A673 (cell line): ENCODE measurements at places on chromosomes 6 and 20. TPM values are rescaled to one million over a fixed set of nuclear protein-coding genes. Genes with fewer than 3 reads are reported as not detected.

The PRL gene
- 0.24 TPM in 1 of 2 replicates, not detected in the other for total RNA-seq

The ISM1 gene
- 0.11 TPM in 1 of 2 replicates, not detected in the other for total RNA-seq

The ZNF292 gene
- total RNA-seq, result 42.6 and 45.0 TPM in 2 replicates

The ADAM33 gene
- not detected in 2 replicates for total RNA-seq

The PI16 gene
- not detected in 2 replicates for total RNA-seq

The GPX5 gene
- not detected in 2 replicates for total RNA-seq

The PLA2G7 gene
- not detected in 2 replicates for total RNA-seq

The GGTLC1 gene
- total RNA-seq, result not detected in 2 replicates

The HLA-DQB1 gene
- total RNA-seq, result not detected in 2 replicates

The FAM209A gene
- 0.32 and 0.46 TPM in 2 replicates for total RNA-seq

The BRD2 gene
- 276 and 335 TPM in 2 replicates for total RNA-seq

The CST4 gene
- not detected in 2 replicates for total RNA-seq

The LY6G6D gene
- total RNA-seq, result not detected in 2 replicates

The STX16 gene
- 44.5 and 53.4 TPM in 2 replicates for total RNA-seq

GRCh38 chr20:1707588-1708449, 50.2 kb upstream of the SIRPG start:
- H3K27ac ChIP-seq, result no peak overlapping the region
- no peak overlapping the region for H3K4me3 ChIP-seq
- H3K36me3 ChIP-seq, result no peaks in the 10 kb centered on the region
- H3K4me1 ChIP-seq, result no peaks in the 10 kb centered on the region
- DNase-seq, result no peak
- peaks cover 49% of the 10 kb centered on the region for H3K27me3 ChIP-seq

DNA sequence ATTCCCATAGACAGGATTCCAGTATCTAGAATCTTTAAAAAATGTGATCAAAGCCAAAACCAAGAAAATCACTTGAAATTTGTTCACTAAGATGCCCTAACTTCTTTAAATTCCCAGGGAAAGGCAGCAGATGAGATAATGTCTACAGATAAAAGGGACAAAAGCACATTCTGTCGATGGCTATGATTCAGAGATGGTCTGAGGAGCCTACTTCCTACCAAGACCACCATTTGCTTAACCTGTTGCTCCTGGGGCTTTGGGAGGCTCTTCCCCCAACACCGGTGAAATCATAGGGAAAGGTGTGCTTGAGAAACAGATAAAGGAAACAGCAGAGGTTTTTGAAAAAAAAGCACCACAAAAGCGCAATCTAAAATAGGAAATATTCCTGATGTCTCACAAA, 118.3 kb upstream of the MAP7 start:
- no peak overlapping the region for H3K27ac ChIP-seq
- H3K4me1 ChIP-seq, result peaks cover 6% of the 10 kb centered on the region
- DNase-seq, result no peak
- H3K4me3 ChIP-seq, result no peak overlapping the region
- no peaks in the 10 kb centered on the region for H3K36me3 ChIP-seq

DNA sequence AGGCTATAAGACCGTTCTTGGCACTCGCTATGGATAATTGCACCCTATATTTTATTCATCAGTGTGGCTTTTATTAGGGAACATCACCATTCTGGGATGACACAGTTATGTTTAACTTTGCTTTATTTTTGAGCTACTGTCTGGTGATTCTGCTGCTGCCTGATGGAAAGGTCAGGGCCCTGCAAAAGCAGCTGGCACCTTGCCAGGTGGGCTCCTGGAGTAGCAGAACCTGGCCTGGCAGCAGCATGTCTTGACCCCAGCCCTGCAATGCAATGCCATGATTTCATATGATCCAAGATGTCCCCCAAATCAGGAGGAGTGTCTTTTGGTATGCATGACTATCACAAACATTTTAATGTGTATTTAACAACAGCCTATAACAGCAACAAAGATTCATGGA, 228.4 kb upstream of the RSPO3 start:
- H3K4me1 ChIP-seq, result peaks cover 51% of the 10 kb centered on the region
- H3K27me3 ChIP-seq, result no peaks in the 10 kb centered on the region
- H3K36me3 ChIP-seq, result no peaks in the 10 kb centered on the region
- H3K27ac ChIP-seq, result peak overlapping the region; percentile 81

DNA sequence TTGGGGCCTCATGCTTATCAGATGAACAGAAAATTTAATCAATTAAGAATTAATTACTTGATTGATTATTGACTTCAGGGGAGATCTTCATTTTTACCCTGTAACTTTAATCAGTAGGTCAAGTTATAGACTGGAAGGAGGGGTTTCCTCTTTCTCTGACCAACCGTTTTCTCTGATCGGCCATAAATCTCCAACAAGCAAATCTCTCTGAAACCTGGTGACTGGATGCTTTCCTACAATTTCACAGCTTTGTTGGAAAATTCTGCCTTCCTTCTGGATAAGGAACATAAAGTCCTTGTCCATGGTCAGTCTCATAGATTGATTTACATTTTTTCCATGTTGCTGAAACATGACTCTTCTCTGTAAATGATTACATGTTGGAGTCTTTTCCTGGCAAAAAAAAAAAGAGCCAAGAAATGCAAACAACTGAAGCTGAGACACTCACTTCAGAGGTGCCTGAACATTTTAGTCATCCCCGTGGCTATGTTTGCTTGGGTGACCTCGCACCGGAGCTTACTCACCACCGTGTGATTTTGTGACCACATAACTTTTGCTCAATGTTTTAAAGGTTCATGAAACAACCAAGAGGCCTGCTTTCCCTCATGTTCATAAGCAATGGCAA, 31.0 kb downstream of the IRF4 start:
- no peaks in the 10 kb centered on the region for H3K36me3 ChIP-seq

DNA sequence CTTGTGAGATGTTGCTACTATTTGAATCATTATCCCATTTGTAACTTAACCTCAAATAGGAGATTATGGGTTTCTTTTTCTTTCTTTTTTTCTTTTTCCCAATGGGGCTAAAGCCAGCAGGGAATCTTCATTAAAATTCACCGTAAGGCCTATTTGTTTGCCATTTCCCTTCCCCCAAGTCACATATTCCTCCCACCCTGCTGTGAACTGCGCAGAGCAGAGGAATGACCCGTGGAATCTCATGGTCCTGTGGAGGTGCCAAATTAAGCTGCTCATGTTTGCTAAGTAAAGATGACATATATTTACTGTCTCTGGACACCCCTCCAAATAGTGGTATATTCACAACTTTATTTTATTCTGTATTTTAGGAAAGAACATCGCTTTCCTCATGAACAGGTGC, 699.3 kb downstream of the RNF144B start:
- no peaks in the 10 kb centered on the region for H3K4me1 ChIP-seq
- H3K4me3 ChIP-seq, result no peak overlapping the region
- no peaks in the 10 kb centered on the region for H3K36me3 ChIP-seq
- no peaks in the 10 kb centered on the region for H3K27me3 ChIP-seq

- H3K4me3 ChIP-seq, result no peak overlapping the region
- no peaks in the 10 kb centered on the region for H3K4me1 ChIP-seq
- no peaks in the 10 kb centered on the region for H3K27me3 ChIP-seq
These were observed 71.5 kb upstream of the HDAC2 start for GRCh38 chr6:114042267-114043016.

GRCh38 chr6:134073161-134073560, 20.7 kb upstream of the SLC2A12 start:
- no peak overlapping the region for H3K4me3 ChIP-seq
- H3K36me3 ChIP-seq, result no peaks in the 10 kb centered on the region
- H3K27ac ChIP-seq, result no peak overlapping the region
- peaks cover 3% of the 10 kb centered on the region for H3K4me1 ChIP-seq

- peaks cover 4% of the 10 kb centered on the region for H3K36me3 ChIP-seq
- no peak for DNase-seq
- no peak overlapping the region for H3K4me3 ChIP-seq
- H3K27ac ChIP-seq, result no peak overlapping the region
- no peaks in the 10 kb centered on the region for H3K27me3 ChIP-seq
These were observed 13.2 kb downstream of the RNF146 start for GRCh38 chr6:127279815-127280214.

- no peak for DNase-seq
- H3K4me1 ChIP-seq, result peaks cover 36% of the 10 kb centered on the region
- H3K27ac ChIP-seq, result no peak overlapping the region
- H3K36me3 ChIP-seq, result no peaks in the 10 kb centered on the region
- H3K4me3 ChIP-seq, result no peak overlapping the region
These were observed 33.3 kb upstream of the EZR start for GRCh38 chr6:158852312-158853071.

DNA sequence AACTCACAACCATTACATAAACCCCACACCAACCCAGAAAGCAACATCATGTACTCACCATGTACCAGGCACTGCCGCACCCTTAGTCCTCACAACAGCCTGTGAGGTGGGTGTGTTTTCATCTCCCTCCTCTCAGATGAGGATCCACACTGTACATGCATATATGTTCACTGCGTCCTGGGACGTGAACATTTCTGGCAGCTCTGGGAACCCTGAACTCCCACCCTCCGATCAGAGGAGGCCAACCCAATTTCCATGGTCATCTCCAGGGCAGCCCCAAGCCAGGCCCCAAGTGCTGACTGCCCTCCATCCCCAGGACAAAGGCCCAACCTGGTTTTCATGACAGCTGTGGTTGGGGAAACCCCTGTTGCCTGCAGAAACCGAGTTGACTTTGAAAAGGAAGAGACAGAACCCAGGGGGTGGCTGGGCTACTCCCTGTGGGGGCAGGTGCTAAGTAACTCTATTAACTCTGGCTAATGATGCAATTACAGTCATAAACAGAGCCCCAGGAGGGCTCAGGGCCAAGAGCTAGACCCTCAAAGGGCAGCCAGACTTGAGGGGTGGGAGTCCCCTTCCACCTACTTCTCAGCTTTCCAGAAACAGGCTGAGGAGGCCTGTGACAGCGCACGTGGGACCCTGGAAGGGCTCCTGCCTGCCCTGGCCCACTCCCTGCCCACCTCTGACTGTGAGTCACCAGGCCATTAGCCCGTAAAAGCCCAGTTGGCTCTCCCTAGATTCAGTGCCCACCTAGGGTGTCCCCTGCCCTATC, 2.6 kb downstream of the TFEB start:
- peaks cover 31% of the 10 kb centered on the region for H3K4me1 ChIP-seq
- no peaks in the 10 kb centered on the region for H3K27me3 ChIP-seq
- H3K4me3 ChIP-seq, result no peak overlapping the region
- H3K27ac ChIP-seq, result peak overlapping the region; percentile 54

GRCh38 chr6:90118581-90118980, 178.1 kb downstream of the BACH2 start:
- no peaks in the 10 kb centered on the region for H3K4me1 ChIP-seq
- no peaks in the 10 kb centered on the region for H3K36me3 ChIP-seq
- H3K27ac ChIP-seq, result no peak overlapping the region
- DNase-seq, result no peak

- no peaks in the 10 kb centered on the region for H3K36me3 ChIP-seq
- no peaks in the 10 kb centered on the region for H3K4me1 ChIP-seq
- H3K27me3 ChIP-seq, result no peaks in the 10 kb centered on the region
- H3K4me3 ChIP-seq, result no peak overlapping the region
- no peak overlapping the region for H3K27ac ChIP-seq
These were observed 99.4 kb downstream of the EYA4 start for GRCh38 chr6:133340557-133340956.

- H3K4me3 ChIP-seq, result no peak overlapping the region
- DNase-seq, result no peak
- H3K27ac ChIP-seq, result no peak overlapping the region
- no peaks in the 10 kb centered on the region for H3K27me3 ChIP-seq
- no peaks in the 10 kb centered on the region for H3K4me1 ChIP-seq
These were observed 42.5 kb upstream of the ARMC2 start for GRCh38 chr6:108805611-108806167.

- DNase-seq, result no peak
- no peak overlapping the region for H3K4me3 ChIP-seq
- H3K27me3 ChIP-seq, result no peaks in the 10 kb centered on the region
- no peaks in the 10 kb centered on the region for H3K36me3 ChIP-seq
- no peak overlapping the region for H3K27ac ChIP-seq
- no peaks in the 10 kb centered on the region for H3K4me1 ChIP-seq
These were observed 239.8 kb downstream of the CDC5L start for GRCh38 chr6:44627091-44627882.

DNA sequence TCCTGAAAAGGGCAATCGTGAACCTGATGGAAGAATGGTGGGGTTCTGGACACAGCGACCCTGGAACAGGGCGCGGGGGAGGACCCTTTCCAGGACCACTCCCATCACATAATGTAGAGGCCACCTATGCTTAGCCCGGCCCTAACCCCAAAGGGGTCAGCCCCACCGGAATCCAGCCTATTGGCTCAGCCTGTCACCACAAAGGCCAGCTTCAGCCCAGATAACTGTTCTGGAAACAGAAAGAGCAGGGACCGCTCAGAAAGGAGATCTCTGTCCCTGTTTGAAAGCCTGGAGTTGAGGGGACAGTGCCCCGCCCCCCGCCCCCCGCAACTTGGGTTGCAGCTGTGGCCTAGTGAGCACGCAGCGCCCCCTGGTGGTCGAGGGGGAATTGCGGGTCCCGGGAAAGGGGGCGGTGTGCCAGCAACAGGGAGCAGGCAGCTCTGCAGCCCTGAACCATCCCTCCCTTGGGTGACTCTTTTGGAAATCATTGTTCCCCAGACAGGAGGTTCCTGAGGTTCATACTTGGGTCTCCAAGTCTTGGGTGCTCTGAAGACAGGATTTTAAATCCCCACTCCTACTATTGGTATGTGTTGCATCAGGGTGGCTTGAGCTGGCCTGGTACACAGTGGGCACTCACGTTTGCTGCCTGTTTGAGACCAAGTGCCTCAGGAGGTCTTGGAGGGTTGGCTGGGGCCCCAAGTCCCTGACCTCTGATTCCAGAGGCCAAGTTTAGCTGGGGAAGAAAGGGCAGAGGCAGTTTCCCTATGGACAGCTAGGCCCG, 1.5 kb downstream of the SIGLEC1 start:
- no peak overlapping the region for H3K27ac ChIP-seq
- no peak overlapping the region for H3K4me3 ChIP-seq
- DNase-seq, result peak; percentile 80
- no peaks in the 10 kb centered on the region for H3K36me3 ChIP-seq
- H3K4me1 ChIP-seq, result no peaks in the 10 kb centered on the region
- no peaks in the 10 kb centered on the region for H3K27me3 ChIP-seq
